Erythroblast (primary cell): ENCODE measurements at places on chromosomes 5 and 9.

GRCh38 chr9:114263853-114264510, 58.9 kb upstream of the ORM1 start:
- no peak for DNase-seq

GRCh38 chr9:114694719-114695269, 12.8 kb upstream of the TEX48 start:
- no peak for DNase-seq

DNA sequence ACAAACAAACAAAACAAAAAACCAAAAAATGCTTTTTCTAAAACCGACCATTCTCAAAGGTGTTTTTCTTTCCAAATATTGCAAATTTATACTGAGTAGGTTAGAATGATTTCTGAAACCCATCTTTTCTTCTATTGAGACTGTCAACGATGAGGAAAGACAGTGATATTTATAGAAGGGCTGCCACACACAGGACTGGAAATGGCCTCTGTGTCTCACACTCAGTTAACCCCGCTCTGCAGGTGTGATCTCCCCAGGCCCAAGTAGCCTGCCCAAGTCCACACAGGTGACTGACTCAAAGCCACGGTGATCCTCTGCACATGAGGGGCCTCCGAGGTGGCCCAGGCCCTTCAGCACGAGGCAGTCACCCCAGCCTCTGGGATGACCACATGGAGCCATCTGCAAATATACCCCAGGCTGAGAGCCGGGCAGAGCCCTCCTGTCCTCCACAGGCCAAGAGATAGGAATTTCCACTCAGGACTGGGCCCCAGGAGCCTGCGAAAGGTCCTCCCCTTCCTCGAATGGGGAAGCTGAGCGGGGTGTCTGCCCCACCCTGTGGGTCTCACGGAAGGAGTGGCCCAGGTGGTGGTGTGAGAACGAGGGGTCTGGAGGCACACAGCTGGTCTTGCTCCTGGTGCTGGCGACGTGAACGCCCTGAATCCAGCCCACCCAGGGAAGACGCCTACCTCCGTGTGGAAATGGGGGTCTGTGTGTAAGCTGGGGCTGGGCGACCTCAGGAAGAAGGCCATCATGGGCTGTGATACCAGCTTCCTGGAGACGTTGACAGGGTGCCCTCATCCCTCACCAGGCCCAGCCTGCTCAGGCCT, 53.0 kb upstream of the PHYKPL start:
- DNase-seq = no peak

DNA sequence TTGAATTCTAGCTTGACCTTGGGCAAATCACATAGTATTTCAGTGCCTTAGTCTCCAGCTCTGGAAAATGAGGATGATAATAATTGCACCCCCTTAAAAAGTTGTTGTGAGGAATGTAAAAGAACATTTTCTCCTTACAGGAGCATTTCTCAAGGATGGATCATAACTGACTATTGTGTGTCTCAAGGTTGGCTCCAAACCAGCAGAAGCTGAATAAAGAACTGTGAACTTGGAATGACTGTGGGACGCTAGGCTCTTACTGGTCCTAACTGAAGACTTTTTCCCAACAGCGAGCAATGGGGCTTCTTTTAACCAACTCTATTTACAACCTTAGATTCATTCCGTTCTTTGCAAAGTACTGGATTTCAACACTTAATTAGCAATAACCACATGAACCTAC, 26.2 kb upstream of the GLRX start:
- no peak for DNase-seq

DNA sequence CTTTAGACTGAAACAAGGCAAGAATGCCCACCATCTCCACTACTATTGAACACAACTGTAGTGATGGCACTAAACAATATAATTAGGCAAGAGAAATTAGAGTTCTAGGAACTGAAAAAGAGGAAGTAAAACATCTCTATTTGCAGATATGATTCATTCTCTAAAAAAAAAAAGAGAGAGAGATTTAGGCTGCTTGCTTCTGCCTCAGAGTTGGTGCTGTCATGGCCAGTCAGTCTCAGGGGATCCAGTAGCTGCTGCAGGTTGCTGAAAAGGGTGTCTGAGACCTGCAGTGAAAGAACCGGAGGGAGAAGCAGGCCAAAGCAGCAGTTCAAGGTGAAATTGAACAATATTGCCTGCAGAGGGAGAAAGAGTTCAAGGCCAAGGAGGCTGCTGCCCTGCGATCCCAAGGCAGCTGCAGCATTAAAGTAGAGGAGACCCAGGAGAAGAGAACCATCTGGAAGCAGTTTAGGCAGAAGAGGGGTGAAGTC, 72.5 kb downstream of the AP3B1 start:
- peak; percentile 7 for DNase-seq
